ENCODE measurements at places on chromosomes 16 and 17.
A peak's percentile ranks its signal among the peaks of the same experiment; 100 is the strongest.

DNA sequence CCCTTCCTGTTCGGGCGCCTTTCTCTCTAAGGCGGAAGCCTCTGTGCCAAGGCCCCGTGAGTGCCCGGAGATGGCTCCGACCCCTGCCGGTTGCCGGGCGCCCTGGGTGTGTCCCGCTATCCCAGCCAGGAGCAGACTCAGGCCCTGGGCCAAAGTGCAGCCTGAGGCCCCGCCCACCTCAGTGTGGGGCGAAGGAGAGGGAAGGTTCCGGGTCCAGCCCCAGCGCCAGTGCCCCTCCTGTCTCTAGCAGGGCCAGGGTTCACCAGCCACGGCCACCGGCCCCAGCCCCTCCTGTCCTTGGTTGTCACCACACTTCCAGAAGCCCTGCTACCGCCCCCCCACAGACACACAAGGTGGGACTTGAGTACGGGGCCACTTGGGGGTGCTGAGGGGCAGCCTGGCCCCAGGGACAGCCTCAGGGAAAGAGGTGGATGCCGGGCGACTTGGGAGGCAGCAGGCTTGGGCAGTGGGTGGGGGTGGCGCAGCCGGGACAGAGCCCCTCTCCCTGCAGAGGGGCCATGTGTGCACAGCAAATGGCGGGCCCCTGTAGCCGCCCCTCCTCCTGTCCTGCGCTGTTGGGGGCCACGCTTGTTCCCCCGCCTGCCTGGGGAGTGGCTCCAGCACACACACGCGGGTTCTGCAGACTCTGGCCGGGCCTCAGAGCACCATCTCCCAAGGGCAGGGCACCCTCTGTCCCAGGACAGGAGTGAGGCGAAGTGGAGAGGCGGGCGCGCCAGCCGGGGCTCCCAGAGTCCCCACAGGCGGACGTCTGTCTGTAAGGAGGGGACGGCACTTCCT, 6.0 kb downstream of the C1QTNF8 start:
- no peak for DNase-seq

- no peak for DNase-seq
Observed at GRCh38 chr17:75619506-75620431, 13.5 kb upstream of the SMIM5 start.

DNA sequence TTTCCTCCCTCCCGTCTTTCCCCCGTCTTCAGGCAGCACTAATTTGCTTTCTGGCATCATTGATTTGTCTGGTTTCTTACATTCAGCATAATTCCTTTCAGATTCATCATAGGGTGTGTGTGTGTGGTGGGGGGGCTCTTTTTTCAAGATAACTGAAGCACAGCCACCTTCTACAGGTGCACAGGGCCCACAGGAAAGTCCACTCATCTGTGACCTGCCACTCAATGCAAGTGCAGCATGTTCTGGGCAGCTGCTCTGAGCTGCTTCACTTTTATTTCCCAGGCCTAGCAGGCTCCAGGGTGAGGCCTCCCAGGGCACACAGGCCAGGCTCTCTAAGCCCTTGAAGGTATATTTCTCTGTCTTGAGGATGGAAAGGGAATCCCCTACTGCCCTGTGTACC, 35.2 kb upstream of the MYH10 start:
- DNase-seq, result no peak

GRCh38 chr17:28963055-28963611, 11.8 kb upstream of the PHF12 start:
- no peak for DNase-seq

DNA sequence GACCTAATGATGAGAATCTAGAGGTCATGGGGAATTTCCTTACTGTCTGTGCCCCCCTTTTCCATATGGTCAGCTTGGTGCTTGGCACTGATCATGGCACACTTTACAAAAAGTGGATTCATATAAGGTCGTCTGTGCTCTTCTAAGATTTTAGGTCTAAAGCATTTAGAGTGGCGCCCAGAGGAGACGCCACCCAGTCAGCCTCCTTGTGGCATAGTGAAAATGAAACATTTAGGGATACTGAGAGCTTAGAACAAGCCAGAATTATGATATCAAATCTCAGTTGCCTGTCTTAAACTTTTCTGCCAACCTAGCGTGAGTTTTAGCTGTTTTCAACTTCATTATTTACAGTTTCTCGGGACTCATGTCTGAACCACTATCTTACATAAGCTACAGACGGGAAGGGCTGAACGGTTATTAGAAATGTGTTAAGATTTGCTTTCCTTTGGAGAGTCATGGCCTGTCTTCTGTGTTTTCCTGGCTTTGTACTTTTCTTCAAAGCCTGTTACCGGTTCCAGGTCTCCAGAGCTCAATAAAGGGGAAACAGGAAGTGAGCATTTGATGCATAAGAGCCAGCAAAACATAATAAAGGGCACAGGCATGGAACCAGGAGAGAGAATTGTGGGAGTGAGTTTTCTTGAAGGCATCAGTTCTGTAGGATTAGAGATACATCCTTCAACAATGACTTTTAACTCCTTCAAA, 13.7 kb downstream of the ZNRF1 start:
- no peak for DNase-seq

GRCh38 chr17:1384905-1385435, 15.1 kb downstream of the YWHAE start:
- no peak for DNase-seq

GRCh38 chr17:78281249-78281845, 49.9 kb downstream of the TMEM235 start:
- no peak for DNase-seq

DNA sequence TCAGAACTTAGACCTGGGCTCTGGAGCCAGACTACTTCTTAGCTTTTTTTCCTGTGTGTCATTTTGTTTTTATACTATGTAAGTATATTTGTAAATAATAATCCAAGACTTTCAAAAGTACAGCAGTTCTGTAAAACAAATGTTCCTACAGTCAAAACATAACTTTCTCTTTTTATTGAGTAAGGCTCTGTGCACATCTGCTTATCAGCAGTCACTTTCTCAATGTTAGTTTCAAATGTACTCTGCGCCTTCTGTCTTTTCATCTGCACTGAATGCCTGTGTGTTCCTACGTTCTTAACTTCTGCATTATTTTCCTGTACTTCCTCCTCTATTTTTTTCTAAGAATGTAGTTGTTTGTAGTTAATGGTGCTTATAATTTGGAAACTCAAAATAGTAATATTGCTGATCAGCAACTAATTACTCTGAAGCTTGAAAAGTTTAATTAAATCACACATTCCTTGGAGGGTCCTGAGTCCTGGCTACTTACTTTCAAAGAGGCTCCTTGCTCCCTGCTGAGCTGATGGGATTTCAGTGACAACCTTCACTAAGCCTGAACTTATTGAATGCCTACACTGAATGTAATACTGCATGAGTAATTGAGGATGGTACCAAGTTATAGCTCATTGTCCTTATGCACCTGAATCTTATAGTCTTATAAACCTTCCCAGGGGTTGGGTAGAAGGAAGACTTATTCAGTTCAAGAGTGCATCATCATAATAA, 329.9 kb downstream of the KCNJ2 start:
- no peak for DNase-seq

- no peak for DNase-seq
Observed at GRCh38 chr17:20988896-20989295, 53.9 kb downstream of the USP22 start.

DNA sequence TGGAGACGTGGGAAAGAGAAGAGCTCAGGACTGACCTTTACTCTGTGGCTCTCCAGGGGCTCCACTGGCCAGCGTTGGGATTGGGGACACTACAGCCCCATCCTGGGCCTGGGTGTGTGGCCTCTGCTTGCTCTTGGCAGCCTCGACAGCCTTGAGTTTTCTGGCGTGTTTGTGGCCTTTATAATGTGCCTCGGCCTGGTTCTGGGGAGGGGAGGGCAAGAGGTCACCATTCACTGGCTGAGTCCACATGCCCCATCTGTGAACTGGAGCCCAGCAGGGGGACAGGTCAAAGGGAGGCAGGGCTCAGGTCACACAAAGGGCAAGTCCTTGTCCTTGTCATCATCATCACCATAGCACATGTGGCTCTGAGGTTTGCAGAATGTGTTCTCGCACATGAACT, 11.7 kb downstream of the NKIRAS2 start:
- no peak for DNase-seq

GRCh38 chr17:8736362-8736761, 8.3 kb downstream of the CCDC42 start:
- DNase-seq, result no peak

GRCh38 chr16:28218109-28218508, 6.3 kb upstream of the XPO6 start:
- no peak for DNase-seq

GRCh38 chr17:18950944-18951905, 740 bp upstream of the SLC5A10 start:
- DNase-seq, result no peak

GRCh38 chr16:21600031-21600773, 825 bp downstream of the METTL9 start:
- peak; percentile 37 for DNase-seq

GRCh38 chr16:79618692-79619050, 18.1 kb upstream of the MAF start:
- DNase-seq, result no peak

DNA sequence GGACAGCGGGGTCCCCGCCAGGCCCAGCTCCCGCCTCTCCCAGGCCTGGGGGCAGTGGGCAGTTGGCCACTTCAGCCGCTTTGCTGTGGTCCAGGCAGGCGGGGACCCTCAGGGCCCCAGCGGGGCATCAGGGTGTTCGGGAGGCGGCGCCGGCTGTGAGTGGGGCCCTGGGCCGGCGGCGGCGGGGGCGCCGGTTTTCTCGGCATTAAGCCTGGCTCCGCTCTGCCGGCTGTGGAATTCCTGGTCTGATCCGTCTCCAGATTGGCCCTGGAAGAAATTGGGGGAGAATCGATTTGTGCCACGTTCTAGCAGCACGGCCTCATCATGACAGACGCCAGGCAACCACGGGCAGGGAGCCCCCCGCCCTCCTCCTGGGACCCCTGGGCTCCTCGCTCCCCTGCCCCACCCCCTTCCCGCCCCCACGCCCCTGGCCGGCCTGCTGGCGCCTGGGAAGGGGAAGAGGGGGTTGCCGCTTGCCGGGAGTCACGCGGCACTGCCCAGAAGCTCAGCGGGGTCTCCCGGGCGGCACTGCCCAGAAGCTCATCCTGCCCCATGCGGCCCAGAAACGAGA, 28.6 kb upstream of the SSTR5 start:
- DNase-seq, result no peak

GRCh38 chr16:66224626-66225025, 141.9 kb upstream of the CDH5 start:
- DNase-seq, result no peak

- no peak for DNase-seq
Observed at GRCh38 chr16:26913851-26914250, 152.9 kb upstream of the C16orf82 start.

- DNase-seq, result no peak
Observed at GRCh38 chr17:6510321-6510977, 45.9 kb downstream of the PITPNM3 start.

- no peak for DNase-seq
Observed at GRCh38 chr16:1825864-1826690, 548 bp downstream of the HAGH start.

DNA sequence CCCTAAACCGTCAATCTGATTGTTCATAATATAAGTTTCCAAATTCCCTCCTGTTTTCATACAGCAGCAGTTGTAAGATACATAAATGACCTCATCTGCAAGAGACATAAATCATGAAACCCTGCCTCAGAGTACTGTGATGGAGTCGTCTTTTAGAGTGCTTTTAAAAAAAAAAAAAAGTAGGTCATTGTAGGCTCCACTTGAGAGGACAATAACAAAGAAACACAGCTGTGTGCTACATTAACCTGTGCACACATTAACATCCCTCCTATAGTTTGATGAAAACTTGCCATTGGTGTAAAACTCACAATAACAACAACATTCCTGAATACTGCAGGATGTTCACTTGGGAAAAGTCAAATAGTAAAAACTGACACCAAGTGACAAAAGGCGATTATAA, 56.5 kb downstream of the XPO6 start:
- no peak for DNase-seq

DNA sequence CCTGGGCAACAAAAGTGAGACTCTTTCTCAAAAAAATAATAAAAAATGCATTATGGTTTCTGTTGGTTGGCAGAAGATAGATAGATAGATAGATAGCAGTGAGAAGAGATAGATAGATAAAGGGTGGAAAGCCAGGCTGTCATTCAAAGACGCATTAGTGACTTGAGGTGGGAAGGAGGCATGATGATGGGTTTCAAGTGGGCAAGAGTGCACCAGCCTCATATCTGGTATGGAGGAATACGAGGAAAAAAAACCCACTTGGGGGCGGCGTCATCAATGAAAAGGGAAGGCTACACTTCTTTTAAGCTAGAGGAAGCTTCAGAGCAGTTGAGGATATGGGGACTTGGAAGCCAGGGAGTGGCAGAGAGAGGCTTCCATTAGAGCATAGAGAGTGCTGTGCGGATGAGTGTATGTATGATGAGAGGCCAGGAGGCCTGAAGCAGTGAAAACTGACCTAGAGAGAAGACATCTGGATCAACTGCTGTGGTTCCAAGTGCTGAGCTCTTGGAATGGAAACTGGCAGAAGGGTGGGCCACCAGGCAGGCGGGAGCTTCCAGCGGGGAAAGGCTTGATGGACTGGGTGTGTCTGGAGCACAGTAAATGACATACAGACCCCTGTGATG, 31.8 kb downstream of the CEP95 start:
- no peak for DNase-seq

GRCh38 chr16:72814226-72814625, 233.7 kb downstream of the ZFHX3 start:
- no peak for DNase-seq

- no peak for DNase-seq
Observed at GRCh38 chr16:66427036-66427860, at the start of gene BEAN1. TSS of gene BEAN1 (plus strand) at chr16:66427295. CDS start at chr16:66437677, 10,382 bp downstream.

DNA sequence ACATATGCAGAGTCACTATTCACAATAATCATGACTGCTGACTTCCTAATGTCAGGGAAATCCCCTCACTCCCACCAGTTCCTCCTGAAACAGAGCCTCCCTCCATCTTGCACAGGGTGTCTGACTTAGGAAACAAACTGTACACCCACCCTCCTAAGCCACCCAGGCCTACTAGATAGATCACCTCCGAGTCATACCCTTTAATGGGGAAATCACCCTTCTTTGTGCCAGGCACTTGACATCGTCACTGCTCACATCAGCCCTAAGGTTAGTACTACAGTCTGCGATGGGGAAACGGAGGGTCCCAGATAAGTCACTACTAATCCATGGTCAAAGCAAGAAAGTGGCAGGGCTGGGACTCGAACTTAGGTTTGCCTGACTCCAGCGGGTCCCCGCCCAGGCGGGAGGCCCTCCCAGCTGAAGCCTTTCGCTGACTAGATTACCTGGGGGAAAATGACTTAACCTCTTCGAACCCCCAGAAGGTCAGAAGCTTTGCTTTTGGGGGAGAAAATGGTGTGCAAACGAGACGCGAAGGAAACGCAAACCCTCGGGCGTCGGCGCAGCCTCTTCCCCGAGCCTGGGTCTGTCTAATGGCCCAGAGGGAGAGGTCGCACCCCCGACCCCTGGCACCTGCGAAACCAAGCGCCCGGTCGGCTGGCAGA, 3.4 kb upstream of the MLLT6 start:
- DNase-seq, result no peak

GRCh38 chr17:21374441-21375161, 1.6 kb upstream of the KCNJ12 start:
- no peak for DNase-seq

- DNase-seq, result no peak
Observed at GRCh38 chr16:22081050-22081449, 11.3 kb upstream of the VWA3A start.
